CD4-positive, alpha-beta T cell treated with Interleukin-4 for 4 hours (primary cell): ENCODE measurements at places on chromosomes 16 and 17.

DNA sequence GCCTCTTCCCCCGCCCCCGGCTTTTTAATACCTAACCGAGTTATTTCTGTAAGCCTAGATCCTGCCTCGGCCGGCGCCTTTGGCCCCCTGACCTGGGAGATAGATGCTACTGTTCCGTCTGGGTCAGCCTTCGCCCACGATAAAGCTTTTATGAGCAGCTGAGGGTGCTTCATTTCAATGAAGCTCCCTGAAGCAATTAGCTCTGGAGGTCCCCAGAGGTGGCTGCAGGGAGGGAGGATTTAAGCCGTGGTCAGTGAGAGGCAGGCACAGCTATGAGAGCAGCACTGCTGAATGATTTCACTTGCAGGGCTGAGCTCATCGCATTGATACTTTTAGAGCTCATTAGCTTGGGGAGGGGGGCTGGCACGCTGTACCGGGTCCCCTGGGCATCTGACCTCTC, 89.4 kb downstream of the RPA1 start:
- DNase-seq: no peak

DNA sequence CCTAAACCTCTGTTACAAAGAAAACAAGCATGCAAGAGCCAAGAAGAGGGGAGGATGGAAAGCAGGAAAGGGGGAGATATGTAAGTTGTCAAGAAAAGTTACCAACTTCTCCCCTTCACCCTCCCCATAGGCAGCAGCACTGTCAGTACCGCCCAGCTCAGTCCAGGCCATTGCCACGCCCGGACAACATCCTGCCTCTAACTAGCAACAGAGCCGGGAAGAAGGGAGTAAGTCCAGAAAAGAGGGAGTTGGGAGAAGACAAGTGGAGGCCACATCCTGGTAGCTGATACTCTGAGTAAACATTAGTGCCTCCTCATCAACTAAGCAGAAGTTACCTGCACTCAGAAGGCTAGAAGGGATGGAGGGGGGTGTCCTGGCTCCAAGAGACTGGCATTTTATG, 113.6 kb downstream of the SMG6 start:
- no peak for DNase-seq

DNA sequence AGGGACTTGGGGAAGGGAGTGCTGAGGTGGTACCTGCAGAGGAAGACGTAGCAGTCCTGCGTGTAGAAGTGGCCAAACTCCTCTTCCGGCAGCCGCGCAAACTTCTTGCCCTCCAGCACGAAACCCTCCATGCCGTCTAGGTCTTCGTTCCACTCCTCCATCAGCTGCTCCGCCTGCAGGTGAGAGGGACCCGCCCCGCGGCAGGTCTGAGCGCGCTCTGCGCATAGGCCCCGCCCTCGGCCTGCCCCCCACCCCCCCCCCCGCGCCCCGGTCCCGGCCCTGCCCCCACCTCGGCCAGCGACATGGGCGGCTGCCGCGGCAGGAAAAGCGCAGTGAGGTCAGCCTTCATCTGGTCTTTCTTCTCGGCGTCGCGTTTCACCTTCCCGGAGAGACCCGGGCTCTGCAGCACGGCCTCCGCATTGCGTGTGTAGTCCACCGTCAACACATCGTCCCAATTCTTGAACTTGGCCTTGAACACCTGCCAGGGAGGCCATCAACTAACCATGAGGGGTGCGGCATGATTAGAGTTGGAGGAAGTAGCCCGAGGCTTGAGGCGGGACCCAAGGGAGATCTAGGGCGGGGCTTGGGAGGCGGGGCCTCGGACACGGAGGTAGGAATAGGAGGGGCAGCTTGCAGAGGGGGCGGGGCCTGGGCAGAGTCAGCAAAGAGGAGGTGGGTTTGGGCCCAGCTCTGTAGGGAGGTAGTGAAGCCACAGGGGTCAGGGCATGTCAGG, 11.5 kb downstream of the FLII start:
- no peak for DNase-seq

DNA sequence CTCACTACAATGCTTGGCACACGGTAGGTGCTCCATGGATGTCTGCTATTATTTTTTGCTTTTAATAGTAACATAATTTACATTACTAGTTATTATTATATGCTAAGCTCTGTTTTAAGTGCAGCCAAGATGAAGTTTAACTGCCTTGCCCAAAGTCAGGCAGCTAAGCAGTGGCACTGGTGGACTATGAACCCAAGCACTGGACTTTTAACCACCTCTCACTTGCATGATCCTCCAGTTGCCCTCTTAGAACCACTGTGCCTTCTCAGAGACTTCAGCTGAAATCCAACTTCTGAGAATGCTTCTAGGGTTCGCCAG, 1.5 kb upstream of the ZNF207 start:
- no peak for DNase-seq

DNA sequence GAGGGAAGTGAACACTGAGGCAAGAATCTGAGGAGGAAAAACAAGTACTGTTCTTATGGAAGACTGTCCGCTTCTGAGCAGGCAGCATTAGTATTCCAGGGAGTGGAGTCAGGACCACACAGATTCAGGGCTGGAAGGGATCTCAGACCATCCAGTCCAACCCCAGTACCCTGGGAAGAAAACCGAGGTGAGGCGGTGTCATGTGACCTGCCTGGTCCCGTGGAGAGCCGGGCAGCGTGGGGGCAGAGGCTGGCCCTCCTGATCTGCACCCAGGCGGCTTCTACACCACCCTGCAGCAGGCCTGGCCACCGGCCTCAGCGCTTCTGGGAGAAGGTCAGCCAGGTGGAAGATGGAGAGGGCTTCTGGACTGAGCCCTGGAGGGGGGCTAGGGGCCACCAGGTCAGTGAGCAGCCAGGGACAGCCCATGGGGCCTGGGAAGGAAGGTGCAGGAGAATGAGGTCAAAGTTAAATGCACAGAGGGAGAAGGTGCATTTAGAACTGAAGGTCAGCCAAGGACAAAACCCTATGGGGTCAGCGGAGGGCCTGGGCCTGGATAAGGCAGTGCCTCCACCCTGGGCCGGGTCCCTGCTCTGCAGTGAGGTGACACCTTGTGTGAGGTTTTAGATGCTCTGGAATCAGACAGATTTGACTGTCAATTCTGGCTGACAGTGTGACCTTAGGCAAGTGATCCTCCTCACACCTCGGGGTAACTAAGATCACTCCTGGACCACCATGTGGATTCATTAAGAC, 45.9 kb downstream of the VAC14 start:
- no peak for DNase-seq

DNA sequence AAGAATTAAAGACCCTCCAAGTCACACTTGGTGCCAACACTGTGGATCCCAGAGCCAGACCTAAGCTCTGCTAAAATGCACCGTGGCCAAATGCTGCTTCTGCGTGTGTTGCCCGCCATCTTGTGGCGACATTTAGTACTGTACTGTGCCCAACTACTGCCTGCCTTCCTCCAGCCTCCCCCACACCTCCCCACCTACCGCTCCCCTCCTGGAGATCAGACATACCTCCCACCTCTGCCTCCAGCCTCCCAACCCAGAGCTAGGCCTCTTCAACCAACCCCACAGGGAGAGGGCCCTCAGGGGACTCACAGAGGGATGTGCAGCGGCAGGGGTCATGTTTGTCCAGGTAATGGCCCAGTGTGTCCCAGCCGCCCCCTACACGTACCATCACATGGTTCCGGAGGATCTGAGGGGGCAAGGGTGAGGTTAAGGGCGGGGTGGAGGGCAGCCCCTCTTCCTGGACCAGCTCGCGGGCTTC, 5.5 kb downstream of the GAS2L2 start:
- peak; percentile 72 for DNase-seq

DNA sequence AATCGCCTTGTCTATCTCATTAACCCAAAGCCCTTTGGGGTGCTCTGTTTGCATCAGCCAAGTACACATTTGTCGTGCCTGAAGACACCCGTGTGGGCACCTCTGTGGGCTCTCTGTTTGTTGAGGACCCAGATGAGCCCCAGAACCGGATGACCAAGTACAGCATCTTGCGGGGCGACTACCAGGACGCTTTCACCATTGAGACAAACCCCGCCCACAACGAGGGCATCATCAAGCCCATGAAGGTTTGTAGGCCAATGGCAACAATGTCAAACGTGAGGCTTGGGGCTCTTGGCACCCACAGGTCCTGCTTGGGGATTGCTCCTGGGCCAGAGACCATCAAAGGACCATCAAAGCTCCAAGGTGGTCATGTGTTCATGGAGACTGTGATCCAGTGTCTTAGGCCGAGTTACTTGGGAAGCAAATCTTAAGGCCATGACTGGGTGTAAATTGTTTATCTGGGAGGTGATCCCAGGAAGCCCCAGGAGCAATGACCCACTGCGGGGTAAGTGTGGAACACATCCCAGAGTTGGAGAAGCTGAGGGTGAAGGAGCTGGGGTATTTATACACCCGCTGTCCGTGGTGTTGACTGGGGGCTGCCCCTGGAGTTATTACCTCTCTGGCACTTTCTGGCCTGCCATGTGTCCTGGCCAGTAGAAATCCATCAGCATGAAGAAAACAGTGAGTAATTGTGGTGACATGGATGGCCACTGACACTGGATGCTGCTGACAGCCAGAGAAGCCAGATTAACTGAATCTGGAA, 24.0 kb downstream of the CDH5 start:
- no peak for DNase-seq

DNA sequence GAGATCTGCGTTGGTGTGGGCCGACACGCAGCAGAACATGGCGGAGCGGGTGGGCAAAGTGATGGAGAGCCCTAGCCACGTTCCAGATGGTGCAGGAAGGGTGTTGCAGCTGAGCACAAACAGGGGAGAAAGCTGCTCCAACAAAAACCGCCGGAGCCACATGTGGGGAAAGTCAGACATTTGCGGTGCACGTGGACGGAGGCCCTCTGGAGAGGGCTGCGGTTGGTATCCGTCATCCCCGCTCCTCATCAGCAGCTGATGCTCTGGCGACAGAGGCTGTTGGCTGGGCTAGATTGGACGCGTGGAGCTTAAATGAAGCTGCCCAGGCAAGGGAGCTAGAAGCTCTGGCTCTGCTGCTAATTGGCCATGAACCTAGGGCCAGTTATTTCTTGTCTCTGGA, 43.5 kb upstream of the ADCY9 start:
- no peak for DNase-seq
